ENCODE measurements at places on chromosomes 6 and 20. TPM values are rescaled to one million over a fixed set of nuclear protein-coding genes. Genes with fewer than 3 reads are reported as not detected.

DNA sequence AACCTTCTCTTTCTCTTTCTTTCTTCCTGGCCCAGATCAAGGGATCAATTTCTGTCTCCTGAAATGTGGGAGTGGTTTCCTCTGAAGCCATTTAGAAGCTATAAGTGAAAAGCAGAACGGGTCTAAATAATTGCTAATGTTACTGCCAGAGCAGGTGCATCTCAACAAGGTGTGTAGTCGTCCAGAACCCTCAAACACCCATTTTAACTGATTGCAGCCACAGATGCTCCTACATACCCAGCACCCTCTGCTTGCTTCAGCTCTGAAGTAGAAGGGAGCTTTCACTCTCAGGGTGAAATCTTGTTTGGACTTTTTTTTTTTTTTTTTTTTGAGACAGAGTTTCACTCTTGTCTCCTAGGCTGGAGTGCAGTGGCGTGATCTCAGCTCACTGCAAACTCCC is 592.1 kb upstream of the ARID1B start:
- no peak overlapping the region for H3K4me3 ChIP-seq
- peaks cover 9% of the 10 kb centered on the region for H3K27me3 ChIP-seq
- H3K4me1 ChIP-seq = no peaks in the 10 kb centered on the region

DNA sequence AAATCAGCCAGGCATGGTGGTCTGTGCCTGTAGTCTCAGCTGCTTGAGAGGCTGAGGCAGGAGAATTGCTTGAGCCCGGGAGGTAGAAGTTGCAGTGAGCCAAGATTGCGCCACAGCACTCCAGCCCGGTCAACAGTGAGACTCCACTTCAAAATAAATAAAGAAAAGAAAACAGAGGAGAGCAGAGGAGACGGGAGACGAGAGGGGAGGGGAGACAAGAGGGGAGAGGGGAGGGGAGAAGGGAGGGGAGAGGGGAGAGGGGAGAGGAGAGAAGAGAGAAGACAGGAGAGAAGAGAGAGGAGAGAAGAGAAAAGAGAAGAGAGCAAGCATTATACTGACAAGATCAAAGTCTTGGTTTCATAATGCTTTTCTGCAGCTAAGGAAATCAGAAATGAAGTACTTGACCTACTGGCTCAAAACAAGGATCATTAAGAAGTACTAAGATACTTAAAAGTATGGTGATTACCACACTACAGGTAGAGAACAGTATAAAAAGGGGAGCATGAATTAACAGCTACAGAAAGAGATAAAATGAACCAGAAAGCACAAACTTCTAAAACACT is 30.5 kb downstream of the FAM8A1 start:
- no peak overlapping the region for H3K27ac ChIP-seq
- no peak for DNase-seq
- peaks cover 39% of the 10 kb centered on the region for H3K4me1 ChIP-seq
- H3K4me3 ChIP-seq = no peak overlapping the region
- no peaks in the 10 kb centered on the region for H3K27me3 ChIP-seq

DNA sequence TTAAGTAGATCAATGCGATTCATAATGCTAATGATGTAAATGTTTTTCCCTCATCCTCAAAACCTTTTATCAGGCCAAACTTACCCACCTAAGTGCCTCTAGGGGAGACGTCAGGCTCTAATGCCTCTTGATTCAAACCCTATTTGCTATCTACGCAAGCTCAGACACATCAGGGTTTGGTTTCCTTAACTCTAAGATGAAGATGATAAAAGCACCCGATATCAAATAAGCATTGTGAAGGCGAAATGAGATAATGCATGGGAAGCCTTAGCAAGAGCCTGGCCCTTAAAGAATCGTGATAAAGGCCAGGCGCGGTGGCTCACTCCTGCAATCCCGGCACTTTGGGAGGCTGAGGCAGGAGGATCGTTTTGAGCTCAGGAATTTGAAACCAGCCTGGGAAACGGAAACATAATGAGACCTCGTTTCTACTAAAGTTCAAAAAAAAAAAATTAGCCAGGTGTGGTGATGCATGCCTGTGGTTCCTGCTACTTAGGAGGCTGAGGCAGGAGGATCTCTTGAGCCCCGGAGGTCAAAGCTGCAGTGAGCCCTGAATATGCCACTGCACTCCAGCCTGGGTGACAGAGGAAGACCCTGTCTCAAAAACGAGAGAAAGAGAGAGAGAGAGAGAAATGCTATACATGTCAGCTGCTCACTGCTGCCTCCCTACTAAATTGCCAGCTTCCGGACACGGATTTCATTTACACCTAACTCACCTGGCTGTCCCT is 13.5 kb downstream of the CNKSR3 start:
- H3K4me1 ChIP-seq = no peaks in the 10 kb centered on the region
- no peaks in the 10 kb centered on the region for H3K36me3 ChIP-seq
- no peak overlapping the region for H3K27ac ChIP-seq
- H3K27me3 ChIP-seq = no peaks in the 10 kb centered on the region
- DNase-seq = no peak

GRCh38 chr6:26241033-26241895 is 123.7 kb upstream of the BTN3A2 start:
- peak; percentile 76 for DNase-seq
- H3K4me1 ChIP-seq = peaks cover 46% of the 10 kb centered on the region
- H3K27me3 ChIP-seq = peaks cover 2% of the 10 kb centered on the region
- peak overlapping the region; percentile 74 for H3K4me3 ChIP-seq

GRCh38 chr6:19444481-19444880 is 392.7 kb upstream of the ID4 start:
- H3K27me3 ChIP-seq = no peaks in the 10 kb centered on the region
- no peak for DNase-seq
- no peaks in the 10 kb centered on the region for H3K4me1 ChIP-seq
- H3K4me3 ChIP-seq = no peak overlapping the region

- no peaks in the 10 kb centered on the region for H3K27me3 ChIP-seq
- H3K4me3 ChIP-seq = no peak overlapping the region
- H3K4me1 ChIP-seq = peaks cover 43% of the 10 kb centered on the region
- no peak for DNase-seq
Observed at GRCh38 chr20:35503841-35504561, 25.5 kb downstream of the C20orf173 start.

DNA sequence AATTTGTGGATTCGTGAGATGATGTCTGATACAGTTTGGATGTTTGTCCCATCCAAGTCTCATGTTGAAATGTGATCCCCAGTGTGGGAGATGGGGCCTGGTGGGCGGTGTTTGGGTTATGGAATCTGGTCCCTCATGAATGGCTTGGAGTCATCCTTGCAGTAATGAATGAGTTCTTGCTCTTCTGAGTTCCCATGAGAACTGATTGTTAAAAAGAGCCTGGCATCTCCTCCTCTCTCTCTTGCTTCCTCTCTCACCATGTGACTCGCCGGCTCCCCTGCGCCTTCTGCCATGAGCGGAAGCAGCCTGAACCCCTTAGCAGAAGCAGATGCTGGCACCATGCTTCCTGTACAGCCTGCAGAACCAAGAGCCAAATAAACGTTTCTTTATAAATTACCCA is 30.5 kb upstream of the RPP40 start:
- DNase-seq = no peak
- H3K4me1 ChIP-seq = peaks cover 8% of the 10 kb centered on the region
- no peaks in the 10 kb centered on the region for H3K36me3 ChIP-seq
- no peak overlapping the region for H3K4me3 ChIP-seq

- no peaks in the 10 kb centered on the region for H3K27me3 ChIP-seq
- H3K4me1 ChIP-seq = peaks cover 65% of the 10 kb centered on the region
- H3K27ac ChIP-seq = peak overlapping the region; percentile 69
- H3K36me3 ChIP-seq = peaks cover 29% of the 10 kb centered on the region
- no peak overlapping the region for H3K4me3 ChIP-seq
Observed at GRCh38 chr6:139134064-139134395, 850 bp upstream of the HECA start.

- no peaks in the 10 kb centered on the region for H3K36me3 ChIP-seq
- DNase-seq = no peak
- H3K4me1 ChIP-seq = no peaks in the 10 kb centered on the region
- H3K27me3 ChIP-seq = no peaks in the 10 kb centered on the region
- no peak overlapping the region for H3K27ac ChIP-seq
Observed at GRCh38 chr6:12459945-12460661, 169.9 kb downstream of the EDN1 start.

DNA sequence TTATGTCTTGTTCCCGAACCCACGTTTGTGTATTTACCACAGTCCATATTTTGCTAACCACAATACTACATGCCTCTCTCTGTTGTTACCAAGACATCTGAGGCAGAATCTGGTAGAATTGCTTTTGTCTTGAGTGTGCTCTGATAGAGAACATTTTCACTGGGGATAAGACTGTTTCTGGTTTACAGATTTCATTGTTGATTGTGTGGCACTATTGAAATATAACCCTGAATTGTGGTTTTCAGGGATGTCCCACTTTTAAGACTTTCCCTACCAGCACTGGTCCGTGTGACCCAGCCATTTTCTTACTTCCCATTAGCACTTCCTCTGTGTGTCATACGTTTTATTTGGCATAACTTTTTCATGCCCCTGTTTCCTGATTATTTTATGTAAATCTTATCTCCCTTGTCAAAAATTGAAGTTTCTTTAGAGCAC is 12.2 kb downstream of the NCOA7 start:
- H3K27ac ChIP-seq = no peak overlapping the region
- H3K4me3 ChIP-seq = no peak overlapping the region

DNA sequence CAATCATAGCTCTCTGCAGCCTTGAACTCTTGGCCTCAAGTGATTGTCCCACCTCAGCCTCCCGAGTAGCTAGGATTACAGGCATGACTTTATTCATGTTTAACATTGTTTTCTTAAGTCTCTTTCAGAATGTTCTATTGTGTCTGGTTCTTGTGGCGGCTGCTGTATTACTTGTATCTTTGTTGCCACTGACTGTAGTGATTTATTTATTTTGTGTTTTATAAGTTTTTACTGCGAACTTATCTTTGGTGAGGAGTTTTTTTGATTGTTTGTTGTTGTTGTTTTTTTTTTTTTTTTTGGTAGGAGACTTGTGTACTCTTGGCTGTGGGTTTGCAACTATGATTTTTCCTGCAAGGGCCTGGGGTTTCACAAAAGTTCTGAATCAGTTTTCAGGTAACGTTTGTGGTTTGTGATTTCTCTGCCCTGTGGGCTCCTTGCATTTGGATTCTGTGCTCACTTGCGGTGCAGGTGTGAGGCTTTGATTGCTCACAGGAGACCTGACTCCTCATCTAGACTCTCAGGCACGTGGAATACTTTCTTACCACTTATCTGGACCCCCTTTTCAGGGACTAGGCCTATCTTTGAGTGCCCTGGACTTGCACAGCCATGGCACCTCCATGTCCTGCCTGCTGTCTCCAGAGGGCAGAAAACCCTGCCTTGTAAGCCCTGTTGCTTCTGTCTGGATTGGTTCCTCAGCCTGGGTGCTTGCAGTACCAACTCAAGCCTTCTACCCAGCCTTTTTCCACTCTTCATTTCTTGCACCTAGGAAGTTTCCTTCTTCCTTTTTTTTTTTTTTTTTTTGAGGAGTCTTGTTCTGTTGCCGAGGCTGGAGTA is 25.2 kb downstream of the KIF25 start:
- no peaks in the 10 kb centered on the region for H3K27me3 ChIP-seq
- no peaks in the 10 kb centered on the region for H3K36me3 ChIP-seq
- no peak overlapping the region for H3K4me3 ChIP-seq
- H3K4me1 ChIP-seq = no peaks in the 10 kb centered on the region

DNA sequence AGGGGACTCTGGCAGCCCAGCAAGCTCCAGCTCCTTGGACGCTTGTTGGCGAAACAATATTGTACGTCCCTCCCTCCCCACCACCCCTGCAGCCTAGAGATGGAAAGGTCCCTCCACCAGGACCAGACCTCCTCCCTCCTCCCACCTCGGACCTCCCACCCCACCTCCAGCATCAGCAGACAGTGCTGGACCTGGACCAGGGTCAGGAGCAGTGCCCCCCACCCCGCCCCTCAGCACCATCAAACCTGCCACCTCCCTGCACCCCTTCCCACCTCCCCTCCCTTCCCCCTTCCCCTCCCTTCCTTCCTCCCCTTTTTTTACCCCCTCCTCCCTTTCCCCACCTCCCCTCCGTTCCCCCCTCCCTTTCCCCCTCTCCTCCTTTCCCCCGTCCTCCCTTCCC is 98.4 kb downstream of the TAF4 start:
- H3K4me1 ChIP-seq = no peaks in the 10 kb centered on the region
- DNase-seq = no peak
- H3K27me3 ChIP-seq = peaks cover 5% of the 10 kb centered on the region
- H3K36me3 ChIP-seq = peaks cover under 1% of the 10 kb centered on the region

Gene FOXQ1
- not detected for total RNA-seq

Gene HLA-DOB
- total RNA-seq = 17.0 TPM

Gene FRK
- total RNA-seq = 0.03 TPM

Gene SLC17A9
- 57.8 TPM for total RNA-seq
